ENCODE measurements at places on chromosomes 11 and 22.

DNA sequence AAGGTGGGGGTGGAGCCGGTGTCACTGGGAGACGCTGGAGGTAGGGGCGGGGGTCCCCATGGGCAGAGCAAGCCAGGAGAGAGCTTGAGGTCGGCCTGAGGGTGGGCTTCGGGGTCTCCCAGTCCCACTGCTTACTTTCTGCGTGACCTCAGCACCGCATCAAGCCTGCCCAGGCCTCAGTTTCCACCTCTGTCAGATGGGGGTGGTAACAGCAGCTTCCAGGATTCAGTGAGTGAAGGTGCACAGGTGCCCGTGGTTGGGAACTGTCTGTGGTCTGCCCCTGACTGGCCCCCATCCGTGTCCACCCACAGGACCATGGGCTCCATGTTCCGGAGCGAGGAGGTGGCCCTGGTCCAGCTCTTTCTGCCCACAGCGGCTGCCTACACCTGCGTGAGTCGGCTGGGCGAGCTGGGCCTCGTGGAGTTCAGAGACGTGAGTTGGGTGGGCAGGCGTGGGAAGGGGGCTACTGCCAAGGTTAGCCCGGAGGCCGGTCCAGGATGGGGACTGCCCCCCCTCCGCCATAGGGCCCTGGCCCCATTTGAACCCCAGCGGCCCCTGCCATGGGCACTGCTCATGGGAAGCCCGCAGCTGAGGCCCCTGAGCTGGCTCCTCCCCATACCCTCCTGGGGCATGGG, 2.2 kb downstream of the TCIRG1 start:
- DNase-seq: no peak

GRCh38 chr11:65390996-65391395, 4.6 kb downstream of the FRMD8 start:
- DNase-seq: no peak

GRCh38 chr11:105468154-105468553, 141.7 kb upstream of the GRIA4 start:
- no peak for DNase-seq

DNA sequence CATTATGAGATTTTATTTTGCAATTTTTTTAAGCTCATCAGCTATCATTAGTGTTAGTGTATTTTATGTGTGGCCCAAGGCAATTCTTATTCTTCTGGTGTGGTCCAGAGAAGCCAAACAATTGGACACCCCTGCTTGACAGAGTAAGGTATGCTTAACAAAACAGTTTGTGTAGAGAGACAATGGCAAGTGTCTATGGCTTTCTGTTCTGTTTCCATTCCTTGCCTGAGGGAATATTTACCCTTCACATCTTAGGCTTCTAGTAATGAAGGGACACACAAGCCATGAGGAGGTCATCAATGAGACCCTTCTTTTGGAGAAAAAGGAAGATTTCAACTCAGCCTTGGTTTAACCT, 1278.4 kb upstream of the TENM4 start:
- DNase-seq: no peak

DNA sequence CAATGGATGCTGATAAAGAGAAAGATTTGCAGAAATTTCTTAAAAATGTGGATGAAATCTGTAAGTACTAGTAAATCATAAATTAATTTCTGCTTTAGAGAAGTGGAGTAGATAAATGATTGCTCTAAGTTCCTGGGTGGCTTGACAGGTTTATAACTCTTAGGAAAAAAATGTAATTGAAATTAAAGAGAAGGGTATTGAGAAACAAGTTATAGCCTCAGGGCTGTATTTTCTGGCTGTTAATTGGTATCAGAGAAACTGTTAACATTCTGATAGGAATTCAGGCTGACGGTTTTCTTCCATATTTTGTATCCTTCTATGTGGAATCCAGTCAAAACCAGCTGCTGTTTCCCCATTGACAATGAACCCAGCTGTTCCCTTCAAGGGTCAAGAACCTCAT, 1.9 kb downstream of the TTC12 start:
- DNase-seq: no peak

DNA sequence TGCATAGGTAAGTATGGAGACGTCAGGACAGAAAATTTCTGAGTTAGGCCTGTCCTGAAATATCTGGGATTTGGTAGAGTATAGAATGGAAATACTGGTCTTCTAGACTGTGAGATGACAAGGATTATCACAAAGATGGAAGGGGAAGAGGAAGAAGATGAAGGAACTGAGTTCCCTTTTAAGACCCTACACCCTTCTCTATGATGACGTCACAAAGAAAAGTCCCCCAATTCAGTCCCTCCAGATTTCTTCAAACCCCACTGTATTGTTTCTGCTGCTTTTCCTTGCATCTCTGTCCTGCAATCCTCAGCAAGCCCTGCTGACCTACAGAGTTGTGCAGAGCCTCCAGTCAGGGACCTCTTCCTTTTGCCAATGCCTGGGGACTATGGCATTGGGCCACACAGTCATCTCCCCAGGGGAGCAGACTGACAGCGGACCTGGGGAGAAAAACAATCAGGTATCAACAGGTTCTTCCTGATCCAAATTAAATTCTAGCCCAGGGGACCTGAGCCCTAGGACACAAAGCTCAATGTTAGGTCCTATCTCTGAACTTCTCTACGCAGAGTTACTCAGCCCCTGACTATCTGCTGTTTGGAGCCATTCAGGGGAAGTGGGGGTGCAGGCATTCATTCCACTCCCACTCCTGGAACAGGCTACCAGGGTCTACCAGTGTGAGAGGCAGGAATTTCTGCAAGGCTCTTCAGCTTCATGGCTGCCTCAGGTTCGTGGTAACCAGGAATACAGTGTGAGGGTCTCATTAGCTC, 49.2 kb upstream of the POU2AF1 start:
- no peak for DNase-seq

GRCh38 chr11:75453916-75454655, 21.1 kb upstream of the KLHL35 start:
- DNase-seq: no peak

GRCh38 chr22:37237371-37238268, 6.4 kb downstream of the RAC2 start:
- no peak for DNase-seq

DNA sequence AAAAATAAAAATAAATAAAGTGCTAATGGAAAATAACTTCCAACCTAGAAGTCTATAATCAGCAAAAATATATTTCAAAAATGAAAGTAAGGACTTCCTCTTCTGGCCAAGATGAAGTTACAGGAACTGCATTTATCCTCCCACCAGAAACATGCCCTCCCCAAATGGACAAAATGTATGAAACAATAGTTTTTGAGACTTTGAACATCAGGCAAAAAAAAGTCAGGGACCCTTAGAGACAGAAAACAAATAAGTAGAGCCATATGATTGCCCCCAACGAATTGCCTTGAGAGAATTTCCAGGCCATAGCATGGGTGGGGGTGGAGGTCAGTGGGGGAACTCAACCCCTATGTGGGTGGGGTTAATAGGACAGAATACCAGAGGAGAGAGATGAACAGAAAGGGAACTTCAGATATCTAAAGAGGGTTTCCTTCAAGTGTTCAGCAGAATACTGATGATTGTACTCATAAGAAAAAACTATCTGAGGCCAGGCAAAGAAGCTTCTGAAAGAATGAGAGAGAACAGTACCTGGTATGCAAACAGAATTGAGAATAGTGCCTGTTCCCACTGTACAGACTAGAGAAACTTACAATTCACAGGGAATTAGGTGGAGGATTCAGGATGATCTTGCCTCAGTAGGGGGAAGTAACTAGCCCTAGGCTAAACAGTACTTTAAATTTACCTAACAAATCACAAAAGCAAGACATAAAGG, 26.6 kb upstream of the IL10RA start:
- DNase-seq: no peak

Measured in activated gamma-delta T cell (primary cell).